Activated naive CD8-positive, alpha-beta T cell treated with anti-CD3 and anti-CD28 coated beads, Interleukin-2, amount 10 ng/mL, durations not matched to agents 7 days and 5 days (primary cell): ENCODE measurements at places on chromosomes 2 and 18. TPM values are rescaled to one million over a fixed set of nuclear protein-coding genes. Genes with fewer than 3 reads are reported as not detected.

DCDC2C gene
- not detected for total RNA-seq

EFR3B gene
- total RNA-seq = 0.11 TPM

NXPH2 gene
- not detected for total RNA-seq

QPCT gene
- total RNA-seq = 0.50 TPM

NR4A2 gene
- 3.0 TPM for total RNA-seq

C18orf54 gene
- 8.0 TPM for total RNA-seq

- H3K4me1 ChIP-seq = no peaks in the 10 kb centered on the region
- no peak overlapping the region for H3K27ac ChIP-seq
- peaks cover 2% of the 10 kb centered on the region for H3K27me3 ChIP-seq
- no peak for DNase-seq
- no peak overlapping the region for H3K4me3 ChIP-seq
Observed at GRCh38 chr2:1970341-1970740, 226.0 kb upstream of the PXDN start.

GRCh38 chr2:203870481-203870880 lies 2.9 kb downstream of the CTLA4 start:
- DNase-seq = peak; percentile 45
- peaks cover 40% of the 10 kb centered on the region for H3K36me3 ChIP-seq
- H3K4me1 ChIP-seq = peaks cover 71% of the 10 kb centered on the region
- H3K27me3 ChIP-seq = no peaks in the 10 kb centered on the region
- peak overlapping the region; percentile 86 for H3K4me3 ChIP-seq
- peak overlapping the region; percentile 97 for H3K27ac ChIP-seq

DNA sequence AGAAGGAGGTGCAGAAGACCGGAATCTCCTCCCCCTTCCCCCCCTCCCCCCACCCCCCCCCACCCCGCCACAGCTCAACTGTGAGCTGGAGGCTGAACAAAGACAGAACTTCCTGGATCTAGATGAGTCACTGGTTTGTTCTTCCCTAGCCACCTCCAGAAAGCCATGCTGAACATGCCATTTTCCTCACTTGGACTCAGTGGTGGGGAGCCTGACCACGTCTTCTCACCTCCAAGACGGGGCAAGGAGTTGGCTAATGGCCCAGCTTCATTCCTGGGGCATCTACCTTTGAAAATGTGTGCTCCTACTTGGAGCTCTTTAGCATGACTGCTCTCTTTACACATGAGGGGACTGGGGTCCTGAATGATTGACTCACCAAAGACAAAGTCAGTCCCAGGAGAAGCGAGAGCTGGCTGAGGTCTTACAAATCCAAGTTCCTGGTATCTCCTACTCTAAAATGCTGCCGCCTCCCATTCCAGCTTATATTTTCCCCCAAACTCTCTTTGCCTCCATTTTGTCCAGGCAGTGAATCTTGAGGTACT lies 22.6 kb upstream of the FZD5 start:
- no peak overlapping the region for H3K4me3 ChIP-seq
- H3K27me3 ChIP-seq = peaks cover 4% of the 10 kb centered on the region
- no peaks in the 10 kb centered on the region for H3K36me3 ChIP-seq
- DNase-seq = no peak

- H3K36me3 ChIP-seq = no peaks in the 10 kb centered on the region
- no peak for DNase-seq
- H3K4me3 ChIP-seq = no peak overlapping the region
- H3K4me1 ChIP-seq = no peaks in the 10 kb centered on the region
Observed at GRCh38 chr2:82539280-82539621, 1919.8 kb downstream of the SUCLG1 start.

DNA sequence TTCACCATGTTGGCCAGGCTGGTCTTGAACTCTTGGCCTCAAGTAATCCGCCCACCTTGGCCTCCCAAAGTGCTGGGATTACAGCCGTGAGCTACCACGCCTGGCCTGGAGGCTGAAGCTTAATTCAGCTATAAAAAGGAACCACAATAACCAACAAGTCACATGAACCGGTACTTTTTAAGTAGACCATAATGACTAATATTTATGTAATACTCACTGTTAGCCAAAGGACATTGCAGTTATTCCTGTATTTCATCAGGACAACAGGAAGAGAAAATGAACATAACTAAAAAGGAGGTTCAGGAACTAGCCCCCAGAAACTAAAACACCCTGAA lies 49.0 kb upstream of the TMEM87B start:
- DNase-seq = no peak
- no peak overlapping the region for H3K4me3 ChIP-seq
- peaks cover 5% of the 10 kb centered on the region for H3K27me3 ChIP-seq

DNA sequence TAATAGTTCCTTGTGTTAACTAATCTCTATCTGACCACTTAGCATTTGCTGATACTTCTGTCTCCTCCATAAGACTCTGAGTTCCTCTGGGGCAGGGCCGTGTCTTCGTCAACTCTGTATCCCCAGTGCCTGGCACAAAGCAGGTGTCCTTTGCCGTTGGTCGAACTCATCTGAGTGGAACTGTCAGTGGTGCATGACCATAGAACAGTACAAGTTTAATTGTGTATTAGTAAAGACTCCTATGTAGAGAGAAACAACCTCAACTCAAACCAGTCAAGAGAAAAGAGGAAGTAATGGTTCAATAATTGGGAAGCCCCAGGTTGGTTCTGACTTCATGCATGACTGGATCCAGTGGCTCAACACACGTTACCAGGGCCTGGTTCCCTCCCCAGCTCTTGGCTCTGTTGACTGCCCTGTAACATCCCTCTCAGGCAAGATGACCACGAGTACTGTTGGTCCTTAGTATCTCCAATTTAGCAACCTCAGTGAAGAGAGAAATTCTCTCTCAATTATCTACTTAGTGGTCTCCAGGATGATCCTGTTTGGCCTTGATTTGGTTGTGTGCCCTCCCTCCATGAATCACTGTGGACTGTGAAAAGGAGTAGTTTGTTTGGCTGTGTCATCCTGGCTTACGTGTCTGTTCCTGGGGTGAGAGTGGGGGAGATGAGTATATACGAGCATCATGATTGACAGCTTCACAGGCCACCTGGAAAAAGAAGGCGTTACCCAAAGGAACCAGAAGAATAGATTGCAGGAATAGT lies 58.5 kb upstream of the MSH6 start:
- no peaks in the 10 kb centered on the region for H3K4me1 ChIP-seq
- no peak overlapping the region for H3K27ac ChIP-seq
- no peak overlapping the region for H3K4me3 ChIP-seq
- H3K27me3 ChIP-seq = peaks cover 5% of the 10 kb centered on the region
- no peak for DNase-seq
